Jurkat, Clone E6-1 (cell line): ENCODE measurements at places on chromosomes 13 and 19.

- no peak for DNase-seq
These were observed 43.4 kb upstream of the MAP3K10 start for GRCh38 chr19:40147693-40148347.

DNA sequence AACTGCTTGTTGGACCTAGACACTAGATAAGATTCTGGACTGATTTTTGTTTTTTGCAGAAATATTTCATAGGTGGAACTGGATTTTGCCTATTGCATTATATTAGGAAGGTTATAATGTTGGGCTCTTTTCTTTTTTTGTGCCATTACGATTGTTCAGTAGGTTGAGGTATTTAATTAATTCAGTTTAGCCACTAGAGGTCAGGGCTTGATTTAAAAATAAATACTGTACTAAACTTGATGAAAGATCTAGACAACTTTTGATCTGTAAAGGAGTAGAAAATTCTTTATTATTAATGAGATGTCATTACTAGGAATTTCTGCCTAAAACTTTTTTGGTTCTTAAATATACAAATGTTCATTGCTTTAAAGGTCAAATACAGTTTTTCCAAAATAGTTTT is 15.2 kb upstream of the SUPT20H start:
- DNase-seq = peak; percentile 24

GRCh38 chr19:18000915-18001776 is 6.8 kb upstream of the ARRDC2 start:
- peak; percentile 71 for DNase-seq

DNA sequence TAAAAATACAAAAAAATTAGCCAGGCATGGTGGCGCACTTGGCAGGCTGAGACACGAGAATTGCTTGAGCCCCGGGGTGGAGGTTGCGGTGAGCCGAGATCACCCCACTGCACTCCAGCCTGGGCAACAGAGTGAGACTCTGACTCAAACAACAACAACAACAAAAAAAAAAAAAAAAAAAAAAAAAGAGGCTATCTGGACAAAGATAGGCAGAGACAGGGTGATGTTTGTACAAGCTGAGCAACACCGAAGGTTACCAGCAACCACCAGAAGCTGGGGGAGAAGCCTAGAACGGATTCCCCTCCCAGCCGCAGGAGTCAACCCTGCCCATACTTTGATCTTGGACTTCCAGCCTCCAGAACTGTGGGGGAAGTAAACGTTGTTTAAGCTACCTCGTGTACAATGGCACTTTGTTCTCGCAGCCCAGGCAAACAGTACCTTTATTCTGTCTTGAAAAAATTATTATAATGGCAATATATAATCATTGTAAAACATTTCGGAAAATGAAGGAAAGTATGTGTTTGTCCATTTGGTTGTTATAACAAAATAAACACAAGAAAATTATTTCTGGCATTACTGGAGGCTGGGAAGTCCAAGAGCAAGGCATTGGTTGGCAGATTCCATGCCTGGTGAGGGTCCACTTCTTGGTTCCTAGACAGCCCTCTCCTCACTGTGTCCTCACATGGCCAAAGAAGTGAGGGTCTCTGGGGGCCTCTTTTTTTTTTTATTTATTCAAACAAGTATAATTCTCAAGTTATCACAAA is 39.8 kb upstream of the LATS2 start:
- DNase-seq = no peak

DNA sequence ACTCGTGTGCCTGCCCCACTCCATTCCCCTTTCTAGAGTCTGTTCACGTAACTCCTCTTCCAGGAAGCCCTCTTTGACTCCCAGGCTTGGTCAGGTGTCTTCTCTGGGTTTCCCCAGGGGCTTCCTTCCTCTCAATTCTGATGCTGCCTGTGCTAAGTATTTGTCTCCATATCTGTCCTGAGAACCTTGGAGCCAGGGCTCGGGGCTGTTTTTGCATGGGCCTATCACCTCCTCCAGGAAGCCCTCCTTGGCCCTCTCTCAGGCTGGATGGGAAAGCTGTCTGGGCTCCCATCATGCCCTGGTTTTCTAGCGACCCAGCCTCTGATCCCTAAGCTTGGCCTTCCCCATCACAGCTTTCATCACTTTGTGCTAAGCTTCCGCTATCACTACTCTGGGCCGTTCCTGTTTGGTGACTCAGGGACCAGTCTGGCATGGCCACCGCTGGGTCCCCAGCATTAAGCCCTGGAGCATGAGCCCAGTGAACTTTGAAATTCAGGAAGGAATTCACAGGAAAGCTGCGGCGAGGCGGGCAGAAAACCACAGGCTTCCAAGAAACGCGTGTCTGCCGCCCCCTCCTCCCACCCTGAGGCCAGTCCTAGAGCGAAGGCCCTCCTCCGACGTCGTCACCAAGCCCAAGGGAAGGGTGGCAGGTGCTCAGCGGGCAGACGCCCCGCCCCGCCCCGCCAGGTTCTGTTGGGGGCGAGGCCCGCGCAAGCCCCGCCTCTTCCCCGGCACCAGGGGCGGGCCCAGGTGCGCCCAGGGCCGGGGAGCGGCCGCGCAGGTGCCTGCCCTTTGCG is 486 bp upstream of the SPINT2 start:
- DNase-seq = peak; percentile 23
